ENCODE measurements at places on chromosomes 3 and 15.
A peak's percentile ranks its signal among the peaks of the same experiment; 100 is the strongest.

DNA sequence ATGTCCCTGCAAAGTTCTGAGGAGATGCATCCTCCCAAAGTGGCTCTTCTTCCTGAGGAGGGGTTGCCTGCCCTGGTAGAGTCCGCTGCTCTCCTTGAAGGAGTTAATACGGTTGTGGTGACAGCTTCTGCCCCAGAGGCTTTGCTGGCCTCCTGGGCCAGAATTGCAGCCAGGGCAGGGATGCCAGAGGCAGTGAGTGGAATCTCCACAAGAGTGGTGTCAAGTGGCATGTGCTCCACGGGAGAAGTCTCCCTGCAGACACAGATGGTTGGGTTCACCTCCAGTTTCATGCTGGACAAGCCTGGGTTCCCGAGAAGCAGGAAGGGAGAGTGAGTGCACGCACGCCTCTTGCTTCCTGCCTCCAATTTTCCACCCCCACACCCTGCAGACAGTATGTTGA is 105.5 kb downstream of the SLC25A26 start:
- DNase-seq = no peak

- DNase-seq = peak; percentile 47
These were observed 35.7 kb downstream of the CORO2B start for GRCh38 chr15:68614286-68615035.

GRCh38 chr3:117751651-117752050 is 1042.1 kb downstream of the TUSC7 start:
- DNase-seq = no peak

DNA sequence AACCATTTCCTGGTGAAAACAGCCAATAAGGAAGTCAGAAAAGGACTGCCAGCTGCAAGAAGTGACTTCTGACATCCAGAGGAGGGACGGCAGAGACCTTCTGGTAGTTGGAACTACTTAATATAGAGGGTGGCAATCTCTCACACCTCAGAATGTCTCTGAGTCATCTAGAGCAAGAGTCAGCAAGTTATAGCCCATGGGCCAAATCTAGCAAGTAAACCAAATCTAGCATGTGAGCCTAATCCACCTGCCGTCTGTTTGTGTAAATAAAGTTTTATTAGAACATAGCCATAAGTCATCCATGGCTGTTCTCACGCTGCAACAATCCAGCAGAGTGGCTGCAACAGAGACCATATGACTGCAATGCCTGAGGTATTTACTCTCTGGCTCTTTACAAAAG is 160.5 kb upstream of the NR2E3 start:
- no peak for DNase-seq

GRCh38 chr3:129506231-129506742 is 22.2 kb upstream of the RHO start:
- no peak for DNase-seq

DNA sequence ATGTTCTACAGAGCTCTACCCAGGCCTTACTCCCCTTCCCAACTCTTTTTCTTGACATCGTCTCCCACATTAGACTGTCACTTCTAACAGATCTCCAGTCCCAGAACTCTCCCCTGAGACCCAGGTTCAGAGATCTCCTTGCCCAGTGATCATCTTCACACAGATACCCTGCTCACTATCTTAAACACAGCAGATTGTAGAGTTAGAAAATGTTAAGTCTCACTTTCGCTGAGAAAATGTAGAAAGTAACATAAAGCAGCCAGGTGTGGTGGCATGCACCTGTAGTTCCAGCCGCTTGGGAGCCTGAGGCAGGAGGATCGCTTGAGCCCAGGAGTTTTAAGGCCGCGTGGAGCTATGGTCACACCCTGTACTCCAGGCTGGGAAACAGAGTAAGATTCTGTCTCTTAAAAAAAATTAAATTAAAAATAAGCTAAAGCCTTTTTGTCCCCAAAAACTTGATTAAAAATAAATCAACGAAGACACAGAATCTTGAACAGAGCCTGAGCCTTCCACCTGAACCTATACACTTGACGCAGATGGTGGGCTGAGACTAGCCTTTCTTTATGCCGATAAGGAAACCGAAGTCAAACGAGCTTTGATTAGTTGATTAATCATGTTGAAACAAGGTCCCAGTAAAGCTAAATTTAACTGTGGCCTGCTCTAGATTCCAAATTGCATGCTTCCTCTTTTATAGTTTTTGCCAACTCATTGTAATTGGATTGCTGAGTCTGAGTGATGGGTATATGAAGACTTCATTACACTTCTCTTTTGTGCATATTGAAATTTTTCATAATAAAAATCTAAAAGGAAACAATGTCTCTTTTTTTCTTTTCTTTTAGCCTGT is 31.3 kb upstream of the BLM start:
- DNase-seq = no peak

Measured in cerebellum (tissue), 4 donors.